ENCODE measurements at places on chromosomes 5 and 9. TPM values are rescaled to one million over a fixed set of nuclear protein-coding genes. Genes with fewer than 3 reads are reported as not detected.

GRCh38 chr5:89179731-89180130, 296.7 kb upstream of the MEF2C start:
- no peak for DNase-seq

- DNase-seq: no peak
Measured at GRCh38 chr5:57082441-57083067, 91.3 kb upstream of the GPBP1 start.

The SQSTM1 gene
- 372 TPM for total RNA-seq

DNA sequence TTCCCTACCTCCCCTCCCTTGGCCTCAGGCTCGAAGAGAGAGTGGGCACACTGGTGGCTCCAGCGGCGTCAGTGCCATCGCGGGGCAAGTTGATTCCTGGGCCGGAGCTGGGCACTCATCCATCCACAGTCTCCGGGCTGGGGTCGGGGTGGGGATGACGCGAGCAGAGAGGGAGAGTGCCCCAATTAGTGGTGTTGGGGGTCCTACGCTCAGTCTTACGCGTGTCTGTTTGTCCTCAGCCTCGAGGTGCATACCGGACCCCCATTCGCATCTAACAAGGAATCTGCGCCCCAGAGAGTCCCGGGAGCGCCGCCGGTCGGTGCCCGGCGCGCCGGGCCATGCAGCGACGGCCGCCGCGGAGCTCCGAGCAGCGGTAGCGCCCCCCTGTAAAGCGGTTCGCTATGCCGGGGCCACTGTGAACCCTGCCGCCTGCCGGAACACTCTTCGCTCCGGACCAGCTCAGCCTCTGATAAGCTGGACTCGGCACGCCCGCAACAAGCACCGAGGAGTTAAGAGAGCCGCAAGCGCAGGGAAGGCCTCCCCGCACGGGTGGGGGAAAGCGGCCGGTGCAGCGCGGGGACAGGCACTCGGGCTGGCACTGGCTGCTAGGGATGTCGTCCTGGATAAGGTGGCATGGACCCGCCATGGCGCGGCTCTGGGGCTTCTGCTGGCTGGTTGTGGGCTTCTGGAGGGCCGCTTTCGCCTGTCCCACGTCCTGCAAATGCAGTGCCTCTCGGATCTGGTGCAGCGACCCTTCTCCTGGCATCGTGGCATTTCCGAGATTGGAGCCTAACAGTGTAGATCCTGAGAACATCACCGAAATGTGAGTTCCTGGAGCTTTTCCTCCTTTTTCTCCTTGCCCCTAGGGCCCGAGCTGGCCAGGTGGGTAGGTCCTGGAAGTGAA, 861 bp downstream of the NTRK2 start:
- DNase-seq: no peak

DNA sequence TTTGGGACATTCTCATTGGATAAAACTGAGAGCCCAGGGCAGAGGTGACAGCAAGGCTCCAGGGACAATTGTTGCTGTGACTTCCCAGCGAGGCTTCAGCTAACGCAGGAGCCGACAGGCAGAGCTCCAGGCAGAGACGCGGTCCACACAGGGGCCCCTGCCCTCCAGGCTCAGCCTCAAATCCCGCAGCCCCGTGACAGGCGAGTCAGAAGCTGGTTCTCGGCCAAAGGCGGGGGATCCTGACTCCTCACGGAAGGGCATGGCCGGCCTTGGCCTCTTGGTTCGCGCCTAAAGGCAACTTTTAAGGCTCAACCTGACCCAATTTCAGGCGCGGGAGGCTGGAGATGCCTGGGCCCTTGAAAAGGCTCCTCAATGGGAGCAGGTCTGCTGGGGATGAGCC, 21.3 kb downstream of the SLC12A7 start:
- no peak for DNase-seq

The SNAPC4 gene
- total RNA-seq: 3.9 TPM

- DNase-seq: no peak
Measured at GRCh38 chr9:7178729-7179128, 421.0 kb downstream of the KDM4C start.

- DNase-seq: no peak
Measured at GRCh38 chr5:6125781-6126180, 252.6 kb downstream of the MED10 start.

DNA sequence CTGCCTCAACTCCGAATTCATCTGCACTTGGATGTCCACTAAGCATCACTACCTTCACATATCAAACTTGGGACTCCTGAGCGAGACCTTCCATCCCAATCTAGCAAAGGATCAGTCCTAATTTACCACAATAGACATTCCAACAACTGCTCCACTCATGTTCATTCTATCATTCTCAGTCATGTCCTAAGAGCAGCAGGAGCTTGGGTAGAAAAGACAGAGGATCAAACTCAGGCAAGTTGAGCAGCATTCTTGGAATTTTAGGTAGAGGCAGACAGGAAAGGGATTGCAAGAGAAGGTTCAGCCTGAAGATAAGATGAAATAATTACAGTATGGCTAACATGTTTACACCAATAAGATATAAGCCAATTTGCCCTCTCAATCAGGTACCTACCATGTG, 51.7 kb downstream of the AUH start:
- DNase-seq: no peak
